ENCODE measurements at places on chromosomes 7 and 10.
A peak's percentile ranks its signal among the peaks of the same experiment; 100 is the strongest.

DNA sequence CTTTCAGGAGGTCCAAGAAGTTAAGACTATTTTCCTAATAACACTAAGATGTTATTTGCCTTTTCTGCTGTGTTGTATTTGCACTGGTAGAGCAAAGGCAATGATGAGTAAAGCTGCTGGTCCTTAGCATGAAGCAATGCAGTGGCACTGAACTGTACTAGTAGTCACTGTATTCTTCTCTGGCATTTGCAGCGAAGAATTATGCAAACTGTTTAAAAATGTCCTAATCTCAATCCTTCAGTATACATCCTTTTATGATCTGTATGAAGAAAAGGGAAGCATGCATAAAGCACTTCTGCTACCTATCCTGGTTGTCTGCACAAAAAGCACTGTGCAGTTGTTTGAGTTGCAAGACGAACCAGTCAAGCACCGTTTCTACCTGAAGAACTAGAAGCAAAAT lies 20.4 kb downstream of the IGF2BP3 start:
- peak; percentile 31 for DNase-seq

GRCh38 chr7:25385506-25386136 lies 157.3 kb upstream of the NPVF start:
- DNase-seq: no peak

GRCh38 chr10:5551531-5552375 lies 27.0 kb downstream of the CALML3 start:
- DNase-seq: peak; percentile 72

DNA sequence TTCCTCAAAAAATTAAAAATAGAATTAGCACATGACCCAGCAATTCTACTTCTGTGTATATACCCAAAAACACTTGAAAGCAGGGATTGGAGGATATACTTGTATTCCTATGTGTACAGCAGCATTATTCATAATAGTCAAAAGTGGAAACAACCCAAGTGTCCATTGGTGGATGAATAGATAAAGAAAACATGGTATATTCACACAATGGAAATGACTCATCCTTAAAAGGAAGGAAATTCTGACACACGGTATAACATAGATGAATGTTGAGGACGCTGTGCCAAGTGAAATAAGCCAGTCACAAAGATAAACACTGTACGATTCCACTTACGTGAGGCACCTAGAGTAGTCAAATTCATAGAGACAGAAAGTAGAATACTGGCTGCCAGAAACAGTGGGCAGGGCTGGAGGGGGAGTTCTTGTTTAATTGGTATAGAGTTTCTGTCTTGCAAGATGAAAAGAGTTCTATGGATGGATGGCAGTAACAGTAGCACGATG lies 26.6 kb upstream of the KAT6B start:
- peak; percentile 92 for DNase-seq

- DNase-seq: no peak
Measured at GRCh38 chr10:26085549-26085948, 131.0 kb upstream of the GAD2 start.

DNA sequence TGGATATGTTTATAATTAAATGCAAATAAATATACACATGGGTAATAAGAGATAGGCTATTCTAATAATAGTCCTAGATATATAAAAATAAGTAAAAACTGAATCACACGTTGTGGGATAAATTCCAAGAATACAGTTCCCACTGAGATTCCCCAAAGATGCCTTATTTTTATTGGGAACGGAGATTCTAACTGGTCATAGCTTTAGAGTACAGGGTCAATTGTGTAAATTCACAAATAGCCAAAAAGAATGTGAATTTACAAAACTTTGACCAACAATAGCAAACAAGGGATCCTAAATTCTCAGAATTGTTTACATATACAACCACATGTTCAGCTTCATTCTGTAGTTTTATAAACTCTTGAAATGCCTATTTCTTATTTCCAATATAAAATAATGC lies 65.0 kb downstream of the VSTM4 start:
- no peak for DNase-seq

GRCh38 chr10:10677479-10677878 lies 340.2 kb upstream of the CELF2 start:
- peak; percentile 86 for DNase-seq

DNA sequence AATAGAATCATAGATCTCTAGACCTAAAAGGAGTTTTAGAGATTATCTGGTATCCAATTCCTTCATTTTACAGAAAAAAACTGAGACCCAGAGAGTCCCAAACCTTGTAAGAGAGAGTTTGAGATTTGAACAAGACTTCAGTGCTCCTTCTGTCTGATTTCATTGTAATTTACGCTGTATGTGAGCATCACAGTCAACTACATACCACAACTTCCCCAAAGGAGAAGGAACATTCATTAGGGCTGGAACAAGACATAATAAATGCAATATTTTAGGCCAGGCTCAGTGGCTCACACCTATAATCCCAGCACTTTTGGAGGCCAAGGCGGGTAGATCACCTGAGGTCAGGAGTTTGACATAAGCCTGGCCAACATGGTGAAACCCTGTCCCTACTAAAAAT lies 17.3 kb upstream of the PRKAR2B start:
- no peak for DNase-seq

- no peak for DNase-seq
Measured at GRCh38 chr10:62661143-62661542, 143.4 kb upstream of the ADO start.

GRCh38 chr7:102125127-102125596 lies 161.5 kb upstream of the SH2B2 start:
- DNase-seq: peak; percentile 95

GRCh38 chr7:149147072-149147751 lies at the start of gene ZNF398:
Gene ZNF398 (plus strand): TSS chr7:149147453. CDS start chr7:149147743, 290 bp downstream.
- DNase-seq: peak; percentile 74

GRCh38 chr10:4599471-4599870 lies 226.5 kb upstream of the AKR1E2 start:
- no peak for DNase-seq

DNA sequence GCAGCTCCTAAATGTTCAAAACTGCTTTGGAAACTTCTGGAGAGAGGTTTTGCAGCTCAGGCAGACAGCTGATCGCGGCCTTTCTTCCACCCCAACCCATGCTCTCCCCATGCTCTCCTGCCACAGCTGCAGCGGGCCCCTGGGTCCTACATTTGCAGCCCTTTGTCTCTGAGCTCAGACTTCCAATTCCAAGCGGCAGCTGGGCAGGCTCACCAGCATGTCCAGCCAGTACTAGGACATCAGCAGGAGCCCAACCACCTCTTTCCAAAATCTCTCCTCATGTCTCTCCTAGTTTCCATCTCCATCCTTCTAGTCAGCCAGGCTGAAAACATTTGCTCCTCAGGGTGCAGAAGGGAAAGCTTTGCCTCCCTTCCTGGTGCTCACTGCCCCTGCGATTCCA lies 6.0 kb downstream of the LEP start:
- DNase-seq: no peak

DNA sequence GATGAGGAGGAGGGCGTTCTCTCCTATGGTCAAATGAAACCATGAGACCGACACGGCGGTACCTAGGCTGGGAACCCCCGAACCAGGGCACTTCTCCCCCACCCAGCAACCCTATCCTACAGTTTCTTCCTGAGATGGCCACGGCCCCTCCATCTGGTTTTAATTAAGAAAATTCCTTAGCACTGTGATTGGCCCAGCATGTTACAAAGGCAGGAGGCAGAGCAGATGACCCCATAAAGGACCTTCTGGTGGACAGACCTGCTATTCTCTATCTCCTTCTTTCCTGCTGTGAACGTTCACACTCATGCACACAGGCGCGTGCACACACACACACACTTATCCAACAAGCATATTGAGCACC lies 129.4 kb downstream of the RGS10 start:
- DNase-seq: peak; percentile 46

DNA sequence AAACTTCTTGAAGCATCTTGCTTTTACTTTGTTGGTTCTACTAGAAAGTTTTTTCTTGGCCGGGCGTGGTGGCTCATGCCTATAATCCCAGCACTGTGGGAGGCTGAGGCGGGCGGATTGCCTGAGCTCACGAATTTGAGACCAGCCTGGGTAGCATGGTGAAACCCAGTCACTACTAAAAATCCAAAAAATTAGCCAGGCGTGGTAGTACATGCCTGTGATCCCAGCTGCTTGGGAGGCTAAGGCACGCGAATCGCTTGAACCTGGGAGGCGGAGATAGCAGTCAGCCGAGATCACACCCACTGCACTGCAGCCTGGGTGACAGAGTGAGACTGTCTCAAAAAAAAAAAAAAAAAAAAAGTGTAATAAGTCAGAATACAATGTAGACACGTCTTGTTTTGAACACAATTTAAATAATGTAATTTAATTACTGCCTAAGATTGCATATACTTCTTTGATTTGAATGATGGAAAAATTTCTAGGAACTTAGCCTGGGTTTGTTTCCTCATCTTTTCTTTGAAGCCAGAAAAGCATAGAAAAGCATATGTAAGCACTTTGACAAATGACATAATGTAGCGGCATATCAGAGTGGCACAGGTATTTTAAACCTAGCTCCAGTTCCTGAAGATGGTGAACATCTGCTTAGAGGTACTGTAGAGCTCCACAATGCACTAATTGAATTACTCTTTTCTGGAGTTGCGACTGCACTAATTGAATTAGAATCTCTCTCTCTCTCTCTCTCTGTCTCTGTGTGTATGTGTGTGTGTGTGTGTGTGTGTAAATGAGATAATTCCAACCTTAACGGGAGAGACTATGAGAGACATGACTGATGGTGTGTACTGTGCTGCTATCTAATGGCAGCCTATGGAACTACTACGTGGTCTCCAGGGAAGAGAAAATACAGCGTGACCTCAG lies 87.8 kb downstream of the BTRC start:
- peak; percentile 83 for DNase-seq

GRCh38 chr10:24651923-24652322 lies 71.8 kb downstream of the ARHGAP21 start:
- DNase-seq: no peak

- DNase-seq: no peak
Measured at GRCh38 chr7:114084472-114085312, 165.9 kb upstream of the PPP1R3A start.

DNA sequence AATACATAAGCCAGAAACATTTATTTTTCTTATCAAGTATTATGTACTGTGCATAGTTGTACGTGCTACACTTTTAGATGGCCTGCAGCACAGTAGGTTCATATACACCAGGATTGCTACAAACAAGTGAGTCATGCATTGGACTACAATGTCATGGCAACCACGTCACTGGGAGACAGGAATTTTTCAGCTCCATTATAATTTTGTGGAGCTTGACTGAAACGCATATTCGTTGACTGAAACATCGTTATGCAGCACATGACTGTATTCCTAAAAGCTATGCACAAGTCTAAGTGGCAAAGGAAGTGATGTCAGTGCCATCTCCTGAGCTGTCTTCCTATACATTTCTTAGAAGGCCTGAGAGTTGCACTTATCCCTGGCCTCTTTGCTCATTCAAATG lies 871.8 kb downstream of the IPMK start:
- DNase-seq: no peak

DNA sequence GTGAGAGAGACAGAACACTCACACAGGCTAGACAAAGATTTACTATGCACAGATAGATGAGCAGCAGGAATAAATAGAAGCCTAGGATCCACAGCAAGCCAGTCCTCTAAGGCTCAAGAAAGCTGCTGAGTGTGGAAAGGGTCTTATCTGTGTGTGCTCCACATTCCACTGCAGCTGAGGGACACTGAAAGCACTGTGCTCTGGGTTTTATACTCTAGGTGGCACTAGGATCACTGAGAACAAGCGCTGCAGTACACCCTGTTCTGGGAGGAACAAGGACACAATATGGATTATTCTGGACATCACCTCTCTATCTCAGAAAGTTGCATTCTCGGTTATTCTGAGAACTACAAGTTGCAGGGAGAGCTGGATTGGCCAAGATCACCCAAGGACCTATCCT lies 4.9 kb upstream of the KLHL7 start:
- DNase-seq: no peak

GRCh38 chr7:22039670-22040069 lies 94.0 kb upstream of the CDCA7L start:
- DNase-seq: no peak

DNA sequence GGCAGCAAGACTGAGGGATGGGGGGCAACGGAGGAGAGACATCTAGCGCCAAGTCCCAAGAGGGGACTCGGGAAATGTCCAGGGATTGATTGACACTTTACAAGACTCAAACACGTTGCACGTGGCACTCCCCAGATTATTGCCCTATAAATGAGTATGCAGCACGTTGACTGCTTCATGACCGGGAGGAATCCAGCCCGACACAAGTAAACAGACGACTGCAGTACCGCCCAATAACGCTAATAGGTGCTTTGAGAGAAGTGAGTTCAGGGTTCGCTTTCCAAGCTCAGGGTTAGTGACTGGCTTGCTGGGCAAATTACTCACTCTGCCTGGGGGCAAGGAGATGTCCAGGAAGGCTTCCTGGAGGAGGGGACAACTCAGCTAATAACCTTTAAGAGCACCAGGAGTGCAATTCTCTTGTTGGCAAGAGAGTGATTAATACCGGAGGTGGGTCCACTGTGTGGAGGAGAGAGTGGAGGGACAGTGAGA lies 73.3 kb upstream of the MYL10 start:
- DNase-seq: no peak

- DNase-seq: no peak
Measured at GRCh38 chr10:117617659-117618058, 75.1 kb downstream of the EMX2 start.

- peak; percentile 48 for DNase-seq
Measured at GRCh38 chr10:44293842-44294241, 91.1 kb downstream of the CXCL12 start.

DNA sequence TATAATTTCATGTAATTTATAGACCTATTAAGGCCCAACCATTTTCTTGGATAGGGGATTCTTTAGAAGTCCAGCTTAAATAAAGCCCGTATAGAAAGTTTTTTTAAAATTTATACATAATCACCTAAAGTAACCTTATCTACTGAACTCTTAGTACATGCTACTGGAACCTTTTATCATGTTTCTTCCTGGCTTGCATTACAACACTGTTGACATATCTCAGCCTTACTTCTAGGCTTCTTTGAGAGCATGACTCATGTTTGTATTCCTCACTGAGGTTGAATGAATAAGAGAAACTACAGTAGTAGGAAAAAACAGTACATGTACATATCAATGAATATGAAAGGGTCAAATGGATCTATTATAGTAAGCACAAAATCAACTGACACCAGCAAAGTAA lies 8.2 kb upstream of the MAGI2 start:
- DNase-seq: peak; percentile 94

- peak; percentile 86 for DNase-seq
Measured at GRCh38 chr10:15046626-15047025, 2.9 kb downstream of the OLAH start.

DNA sequence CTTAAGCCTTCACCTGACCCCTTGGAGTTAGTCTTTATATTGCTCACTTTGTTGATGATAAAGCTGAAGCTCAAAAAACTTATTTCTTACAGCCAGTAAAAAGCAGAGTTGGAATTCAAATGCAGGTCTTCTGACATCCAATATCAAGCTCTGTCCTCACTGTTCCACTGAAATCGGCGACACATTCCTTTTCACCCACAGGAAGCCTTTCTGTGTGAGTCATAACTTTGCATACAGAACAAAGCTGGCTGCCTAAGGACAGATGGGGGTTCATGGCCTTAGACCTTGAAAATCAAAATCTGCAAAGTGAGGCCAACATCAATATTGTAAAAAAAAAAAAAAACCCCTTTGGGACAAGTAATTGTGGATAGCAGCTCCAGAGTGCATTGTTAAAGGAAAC lies 21.8 kb upstream of the AKR1B1 start:
- DNase-seq: peak; percentile 37

- DNase-seq: no peak
Measured at GRCh38 chr7:141960687-141961422, 12.7 kb downstream of the TAS2R38 start.

GRCh38 chr7:43570688-43571365 lies 12.1 kb upstream of the STK17A start:
- DNase-seq: no peak

- no peak for DNase-seq
Measured at GRCh38 chr10:132326344-132326889, 5.6 kb upstream of the LRRC27 start.

- DNase-seq: peak; percentile 28
Measured at GRCh38 chr7:129951226-129952085, 1.3 kb downstream of the UBE2H start.
